CD8-positive, alpha-beta memory T cell (primary cell): ENCODE measurements at places on chromosomes 16 and 17. TPM values are rescaled to one million over a fixed set of nuclear protein-coding genes. Genes with fewer than 3 reads are reported as not detected.

GRCh38 chr17:72137161-72137560 is 16.3 kb downstream of the SOX9 start:
- no peak for DNase-seq

DNA sequence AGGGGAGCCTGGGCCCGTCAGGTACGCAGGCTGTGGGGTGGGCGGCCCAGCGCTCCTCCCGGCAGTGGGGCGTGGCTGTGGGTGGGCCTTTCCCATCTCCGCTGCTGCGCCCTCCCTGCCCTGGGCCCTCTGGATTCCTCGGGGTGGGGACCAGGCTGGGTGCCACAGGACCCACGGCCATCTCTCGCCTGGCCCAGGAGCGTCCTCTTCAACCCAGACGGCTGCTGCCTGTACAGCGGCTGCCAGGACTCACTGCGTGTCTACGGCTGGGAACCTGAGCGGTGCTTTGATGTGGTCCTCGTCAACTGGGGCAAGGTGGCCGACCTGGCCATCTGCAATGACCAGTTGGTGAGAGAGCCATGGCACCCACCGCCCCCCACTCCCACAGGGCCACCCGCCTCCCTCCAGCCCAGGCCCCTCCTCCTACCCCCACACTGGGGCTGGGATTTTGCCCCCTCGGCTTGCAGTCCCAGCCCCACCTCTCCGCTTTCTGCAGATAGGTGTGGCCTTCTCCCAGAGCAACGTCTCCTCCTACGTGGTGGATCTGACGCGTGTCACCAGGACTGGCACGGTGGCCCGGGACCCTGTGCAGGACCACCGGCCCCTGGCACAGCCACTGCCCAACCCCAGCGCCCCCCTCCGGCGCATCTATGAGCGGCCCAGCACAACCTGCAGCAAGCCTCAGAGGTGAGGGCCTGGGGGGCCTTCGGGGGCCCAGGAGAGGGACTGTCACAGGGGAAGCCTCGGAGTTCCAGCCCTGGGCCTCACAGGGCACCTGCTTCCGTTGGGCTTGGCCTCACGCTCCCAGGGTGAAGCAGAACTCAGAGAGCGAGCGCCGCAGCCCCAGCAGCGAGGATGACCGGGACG is 17.2 kb downstream of the KATNB1 start:
- DNase-seq, result no peak

DNA sequence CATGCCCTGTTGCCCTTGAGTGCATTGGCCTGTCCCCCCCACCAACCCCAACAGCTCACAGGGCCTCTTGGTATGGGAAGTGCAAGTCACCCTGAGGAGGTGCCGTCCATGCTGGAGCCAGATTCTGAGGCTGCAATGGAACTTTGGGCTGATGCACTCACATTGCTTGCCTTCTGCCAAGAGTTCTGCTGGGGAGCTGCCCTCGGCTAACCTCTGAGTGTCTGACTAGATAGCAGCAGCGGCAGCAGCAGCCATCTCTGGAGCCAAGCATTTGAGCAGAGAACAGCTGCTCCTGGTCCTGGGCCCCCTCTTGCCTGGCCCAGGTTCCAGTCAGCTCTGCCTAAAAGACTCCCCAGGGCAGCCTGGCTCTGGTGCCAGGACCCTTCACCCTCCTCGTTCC is 61.5 kb downstream of the GNAO1 start:
- DNase-seq, result no peak

Gene CETP
- not detected for total RNA-seq

DNA sequence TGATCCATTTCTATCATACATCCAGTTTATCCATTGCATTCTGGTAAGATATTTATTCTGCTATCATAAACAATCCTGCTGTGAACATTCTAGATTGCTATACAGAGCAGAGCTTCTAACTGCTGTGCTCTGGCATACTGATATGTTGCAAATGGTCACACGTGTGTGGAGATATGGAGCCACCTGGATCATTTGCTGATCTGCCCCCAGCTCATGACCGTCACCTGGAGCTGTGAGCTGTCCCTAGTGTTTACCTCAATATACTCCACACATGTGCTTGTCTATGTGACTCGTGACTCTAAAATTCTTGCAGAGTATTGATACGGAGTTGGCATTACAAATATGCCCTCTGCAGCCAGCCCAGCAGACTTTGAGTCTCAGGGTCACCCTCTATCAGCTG is 164.5 kb upstream of the ZFHX3 start:
- no peak for DNase-seq

GRCh38 chr17:27595208-27595607 is 35.8 kb upstream of the LGALS9 start:
- DNase-seq, result no peak

Gene CEMP1
- 0.16 TPM for total RNA-seq

GRCh38 chr17:66855204-66855603 is 20.3 kb downstream of the CACNG5 start:
- DNase-seq, result no peak

Gene GFAP
- not detected for total RNA-seq

DNA sequence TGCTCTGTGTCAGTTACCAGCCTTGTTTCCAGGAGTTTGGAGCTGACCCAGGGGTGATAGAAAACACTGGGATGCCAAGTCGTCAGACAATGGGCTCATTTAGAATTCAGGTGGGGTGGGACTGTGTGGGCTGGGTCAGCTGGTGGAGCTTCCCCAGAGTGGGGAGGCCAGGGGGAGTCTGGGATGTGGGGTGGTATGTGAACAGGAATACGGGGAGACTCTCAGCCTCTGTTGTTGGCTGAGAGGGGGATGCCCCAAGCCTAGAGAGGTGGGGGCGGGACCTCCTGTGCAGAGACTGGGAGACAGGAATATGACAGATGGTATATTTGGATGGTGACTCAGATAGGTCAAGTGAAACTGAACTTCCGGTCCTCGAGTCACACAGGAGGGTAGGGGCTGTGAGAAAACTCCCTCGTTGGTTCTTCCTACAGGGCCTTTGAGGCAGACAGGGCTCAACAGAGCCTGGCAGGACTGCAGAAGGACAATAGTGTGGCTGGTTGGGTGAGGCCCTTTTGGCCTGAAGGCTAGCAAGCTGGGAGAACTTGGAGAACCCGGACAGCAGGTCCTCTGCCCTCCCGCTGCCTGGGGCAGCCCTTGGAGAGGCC is 23.7 kb downstream of the CDH1 start:
- no peak for DNase-seq

Gene SLC13A2
- not detected for total RNA-seq

GRCh38 chr17:69117855-69118784 is 23.6 kb downstream of the ABCA6 start:
- no peak for DNase-seq

GRCh38 chr16:63703612-63704011 is 1418.3 kb downstream of the CDH11 start:
- DNase-seq, result no peak

GRCh38 chr17:56142325-56142724 is 10.9 kb upstream of the ANKFN1 start:
- DNase-seq, result no peak

DNA sequence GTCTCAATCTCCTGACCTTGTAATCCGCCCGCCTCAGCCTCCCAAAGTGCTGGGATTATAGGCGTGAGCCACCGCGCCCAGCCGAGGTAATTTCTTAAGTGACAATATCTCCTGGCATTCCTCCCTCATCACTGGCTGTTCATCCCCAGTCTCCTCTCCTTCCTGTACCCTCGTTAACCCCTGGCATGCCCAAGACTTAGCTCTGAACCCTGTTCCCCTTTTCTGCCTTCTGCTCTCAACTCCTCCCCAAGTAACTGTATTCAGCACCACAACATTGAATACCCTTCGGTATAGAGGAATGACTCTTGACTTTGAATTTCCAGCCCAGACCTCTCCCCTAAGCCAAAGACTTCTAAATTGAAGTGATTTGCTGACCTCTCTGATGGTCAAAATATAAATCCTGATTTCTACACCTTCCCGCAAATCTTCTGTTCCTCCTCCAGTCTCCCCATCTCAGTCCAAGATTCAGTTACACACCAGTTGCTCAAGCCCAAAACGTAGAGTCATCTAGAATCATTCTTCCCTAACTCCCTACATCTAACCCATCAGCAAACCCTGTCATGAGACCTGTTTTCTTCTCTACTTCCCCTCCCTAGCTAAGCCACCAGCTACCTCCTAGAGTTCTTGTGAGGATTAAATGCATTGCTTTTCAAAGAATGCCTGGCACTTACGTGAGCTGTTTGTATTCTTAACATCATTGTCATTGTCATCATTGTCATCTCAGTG is 14.8 kb downstream of the PMP22 start:
- DNase-seq, result no peak

DNA sequence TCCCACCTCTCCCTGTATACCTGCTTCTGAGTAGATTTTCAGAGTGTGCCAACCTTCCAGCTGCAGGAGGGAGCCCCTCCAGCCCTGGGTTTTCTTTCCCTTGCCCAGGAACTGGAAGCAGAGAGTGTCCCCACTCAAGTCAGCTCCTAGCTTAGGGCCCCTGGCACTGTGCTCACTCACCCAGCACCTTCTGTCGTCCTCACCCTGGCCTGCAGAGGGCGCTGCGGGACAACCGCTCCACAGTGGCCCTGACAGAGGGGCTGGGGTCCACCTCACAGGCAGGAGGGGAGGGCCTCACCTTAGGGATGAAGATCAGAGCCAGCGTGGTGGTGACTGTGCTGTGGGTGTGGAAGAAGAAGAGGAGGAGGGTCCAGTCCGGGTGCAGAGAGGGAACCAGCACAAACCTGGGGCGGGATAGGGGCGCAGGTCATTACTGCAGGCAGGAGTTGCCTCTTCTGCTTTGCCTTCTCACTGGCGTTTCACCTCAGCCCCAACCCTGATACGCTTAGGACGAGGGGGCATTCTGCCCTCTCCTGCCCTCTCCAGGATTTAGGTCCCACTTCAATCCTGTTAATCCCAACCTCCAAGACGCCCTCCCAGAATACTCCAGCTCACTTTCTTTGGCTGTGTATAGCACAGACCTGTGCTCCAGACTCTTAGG is 10.0 kb downstream of the GPR179 start:
- DNase-seq, result no peak

DNA sequence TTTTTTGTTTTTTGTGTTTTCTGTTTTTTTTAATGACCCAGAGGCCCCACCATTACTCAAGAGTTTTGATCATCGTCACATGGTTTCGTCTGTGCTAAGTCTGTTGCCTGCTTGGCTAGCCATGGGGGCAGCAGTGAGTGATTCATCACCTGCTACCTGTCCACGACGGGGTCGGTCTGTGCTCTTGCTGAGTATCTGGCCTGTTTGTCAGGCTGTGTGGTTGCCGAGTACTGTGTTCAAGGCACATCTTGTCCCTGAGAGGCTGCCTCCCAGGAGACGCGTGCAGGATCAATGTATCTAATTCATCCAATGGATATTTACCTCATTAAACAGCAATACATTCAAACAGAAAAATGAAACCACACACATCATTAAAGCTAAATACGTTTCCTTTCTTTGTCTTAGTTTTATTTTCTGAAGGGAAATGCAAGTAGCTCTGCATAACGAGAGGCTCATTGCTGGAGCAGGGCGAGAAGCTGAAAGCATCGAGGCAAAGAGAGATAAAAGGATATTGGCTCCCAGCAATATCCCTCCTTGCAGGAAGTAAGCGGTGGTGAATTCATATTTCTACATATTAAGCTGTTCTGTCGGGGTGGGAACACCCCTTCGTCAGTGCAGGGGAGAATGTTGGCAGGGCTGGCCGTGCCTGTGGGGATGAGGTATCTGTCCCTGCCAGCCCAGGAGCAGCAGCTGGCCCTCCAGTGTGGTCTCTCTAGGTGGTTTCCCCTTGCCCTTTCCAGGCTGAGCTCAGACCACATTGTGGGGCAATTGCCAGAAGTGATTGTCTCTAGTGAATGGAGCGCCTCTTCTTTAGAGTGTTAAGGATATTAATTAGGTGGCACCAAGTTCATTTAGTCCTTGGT is 166.2 kb upstream of the ASIC2 start:
- DNase-seq, result no peak

- no peak for DNase-seq
Measured at GRCh38 chr17:46877466-46877865, 26.1 kb downstream of the WNT9B start.

DNA sequence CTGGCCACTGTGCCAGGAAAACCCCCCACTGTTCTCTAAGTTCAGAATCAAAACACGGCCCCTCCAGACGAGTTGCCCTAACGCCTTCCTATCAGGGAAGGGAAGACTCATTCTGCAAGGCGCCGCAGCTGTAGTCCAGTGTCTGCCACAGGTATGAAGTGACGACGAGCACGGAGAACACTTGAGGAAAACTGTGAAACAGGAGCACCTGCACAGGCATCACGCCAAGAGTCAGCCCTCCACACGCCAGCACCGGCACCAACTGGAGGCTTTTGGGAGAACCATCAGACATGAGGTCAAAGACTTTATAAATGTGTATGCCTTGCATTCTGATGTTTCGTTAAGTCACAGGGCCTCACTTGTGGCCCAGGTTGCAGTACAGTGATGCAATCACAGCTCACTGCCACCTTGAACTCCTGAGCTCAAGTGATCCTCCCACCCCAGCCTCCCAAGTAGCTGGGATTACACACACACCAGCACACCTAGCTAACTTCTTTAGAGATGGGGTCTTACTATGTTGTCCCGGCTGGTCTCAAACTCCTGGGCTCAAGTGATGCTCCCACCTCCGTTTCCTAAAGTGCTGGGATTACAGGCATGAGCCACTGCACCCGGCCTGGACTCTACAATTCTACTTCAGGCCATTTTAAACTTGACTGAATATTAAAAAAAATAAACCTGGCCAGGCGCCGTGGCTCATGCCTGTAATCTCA is 22.9 kb downstream of the KLHDC4 start:
- DNase-seq, result no peak

Gene NOXO1
- 0.48 TPM for total RNA-seq

GRCh38 chr17:58200024-58200633 is 7.6 kb downstream of the EPX start:
- DNase-seq, result peak; percentile 29
